ENCODE measurements at places on chromosomes 3 and 15.

DNA sequence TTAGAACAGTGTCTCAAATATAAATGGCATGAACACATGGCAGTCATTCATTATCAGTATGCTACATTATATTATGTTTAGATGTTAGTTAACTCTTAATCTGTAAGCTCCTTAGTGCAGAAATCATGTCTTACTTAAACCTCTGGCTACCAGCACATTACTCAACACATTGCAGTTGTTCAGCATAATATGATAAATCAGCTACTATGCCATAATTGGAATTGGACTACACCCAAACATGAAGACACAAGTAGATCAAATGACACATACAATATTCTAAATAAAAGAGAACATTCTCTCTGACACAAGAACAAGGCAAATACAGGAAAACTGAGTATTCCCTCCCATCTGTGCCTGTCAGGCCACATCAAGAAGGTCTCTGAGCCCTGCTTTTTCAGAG, 116.1 kb downstream of the PCCB start:
- no peak for DNase-seq

DNA sequence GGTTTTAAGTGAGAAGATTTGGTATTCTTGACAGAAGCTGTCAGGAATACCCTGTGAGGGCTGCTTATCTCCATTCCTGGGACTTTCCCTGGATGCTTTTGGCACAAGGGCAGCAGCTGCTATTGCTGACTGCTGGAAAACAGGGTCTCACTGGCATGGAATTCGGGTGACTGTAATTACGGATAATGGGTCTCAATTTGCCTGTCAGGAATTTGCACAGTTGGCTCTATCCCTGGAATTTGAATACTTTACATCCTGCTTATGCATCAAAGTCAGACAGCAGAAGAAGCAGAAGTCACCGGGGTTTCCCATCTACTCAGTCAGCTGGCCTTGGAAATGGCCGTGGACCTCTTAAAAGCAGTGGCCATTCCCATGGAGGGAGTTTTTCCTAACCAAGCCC, 25.9 kb upstream of the AKAP13 start:
- DNase-seq: no peak

- DNase-seq: peak; percentile 42
Measured at GRCh38 chr15:79595995-79596622, 164.0 kb downstream of the MINAR1 start.

DNA sequence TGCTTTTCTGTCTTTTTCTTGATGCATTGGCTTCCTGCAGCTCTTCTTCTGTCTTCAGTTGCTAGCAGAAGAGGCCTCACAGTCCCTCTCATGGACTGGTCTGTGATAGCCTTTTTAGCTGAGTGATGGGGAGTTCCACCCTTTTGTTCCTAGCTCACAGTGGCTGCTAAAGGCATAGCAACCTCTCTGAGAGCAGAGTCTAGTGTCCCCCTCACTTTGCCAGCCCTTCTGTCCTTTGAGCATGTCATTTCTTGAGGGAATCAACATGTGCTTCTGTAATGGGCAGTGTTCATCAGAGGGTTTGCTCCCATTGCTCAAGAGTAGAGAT, 44.4 kb downstream of the GAP43 start:
- no peak for DNase-seq

DNA sequence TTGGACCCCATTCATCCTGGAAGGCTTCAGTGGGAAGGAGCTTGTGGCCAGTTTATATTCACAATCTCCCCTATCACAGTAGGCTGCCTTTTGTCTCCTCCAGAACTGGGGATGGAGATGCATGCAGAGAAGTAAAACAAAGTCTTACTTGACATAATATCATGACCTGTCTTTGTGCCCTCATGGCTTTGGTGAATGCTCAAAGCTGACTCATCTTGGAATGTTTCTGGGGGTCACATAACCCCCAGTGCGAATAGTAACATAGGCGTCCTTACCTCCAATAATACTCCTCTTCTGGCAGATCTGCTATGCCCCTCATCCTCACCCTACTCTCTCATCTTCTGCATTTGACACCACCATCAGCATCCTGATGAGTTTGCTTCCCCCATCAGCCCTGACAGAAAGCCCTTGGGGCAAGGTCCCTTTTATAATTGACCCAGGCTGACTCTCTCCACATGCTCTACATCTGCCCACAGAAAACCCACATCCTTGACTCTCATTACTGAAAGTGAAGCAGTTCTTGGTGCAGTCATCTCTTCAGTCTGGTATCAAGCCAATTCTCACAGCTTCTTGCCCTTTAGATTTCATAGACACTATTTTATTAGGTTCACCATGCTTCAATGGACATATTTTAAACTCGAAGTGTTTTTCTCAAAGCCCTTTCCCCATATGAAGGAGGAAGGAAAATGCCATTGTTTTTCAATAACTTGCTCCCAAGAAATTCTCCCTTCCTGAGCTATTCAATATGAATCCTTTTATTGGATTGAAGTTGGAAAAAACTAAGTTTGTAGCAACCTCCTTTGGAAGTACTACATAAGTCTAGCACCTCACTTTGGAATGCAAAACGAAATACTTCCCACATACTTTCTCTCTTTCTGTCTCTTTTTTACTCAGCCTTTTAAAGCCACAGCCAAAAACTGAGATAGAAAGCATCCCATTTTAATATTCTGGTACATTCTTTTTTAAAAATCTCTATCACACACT, 36.6 kb downstream of the OSTN start:
- no peak for DNase-seq

- DNase-seq: peak; percentile 50
Measured at GRCh38 chr3:79086514-79086913, 681.3 kb downstream of the ROBO1 start.

GRCh38 chr3:196620161-196620604, 19.3 kb upstream of the NRROS start:
- DNase-seq: no peak
